ENCODE measurements at places on chromosomes 12 and 14.
A peak's percentile ranks its signal among the peaks of the same experiment; 100 is the strongest.

GRCh38 chr14:59455411-59455810, 9.8 kb downstream of the GPR135 start:
- DNase-seq, result no peak

DNA sequence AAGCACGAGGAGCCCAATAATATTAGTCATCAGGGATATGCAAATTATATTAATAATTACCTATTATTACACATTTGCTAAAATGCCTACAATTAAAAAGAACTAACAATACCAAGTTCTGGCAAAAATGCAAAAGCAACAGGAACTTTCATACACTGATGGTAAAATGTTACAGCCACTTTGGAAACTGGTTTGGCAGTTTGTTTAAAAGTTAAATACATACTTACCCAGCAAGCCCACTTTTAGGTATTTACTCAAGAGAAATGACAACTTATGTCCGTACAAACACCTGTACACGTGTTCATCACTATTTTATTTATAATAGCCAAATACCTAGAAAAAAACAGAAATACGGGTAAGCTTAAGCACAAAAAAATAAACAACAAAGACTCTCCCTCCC, 17.0 kb downstream of the WDR89 start:
- no peak for DNase-seq

GRCh38 chr14:40122968-40123648, 690.9 kb upstream of the FBXO33 start:
- no peak for DNase-seq

DNA sequence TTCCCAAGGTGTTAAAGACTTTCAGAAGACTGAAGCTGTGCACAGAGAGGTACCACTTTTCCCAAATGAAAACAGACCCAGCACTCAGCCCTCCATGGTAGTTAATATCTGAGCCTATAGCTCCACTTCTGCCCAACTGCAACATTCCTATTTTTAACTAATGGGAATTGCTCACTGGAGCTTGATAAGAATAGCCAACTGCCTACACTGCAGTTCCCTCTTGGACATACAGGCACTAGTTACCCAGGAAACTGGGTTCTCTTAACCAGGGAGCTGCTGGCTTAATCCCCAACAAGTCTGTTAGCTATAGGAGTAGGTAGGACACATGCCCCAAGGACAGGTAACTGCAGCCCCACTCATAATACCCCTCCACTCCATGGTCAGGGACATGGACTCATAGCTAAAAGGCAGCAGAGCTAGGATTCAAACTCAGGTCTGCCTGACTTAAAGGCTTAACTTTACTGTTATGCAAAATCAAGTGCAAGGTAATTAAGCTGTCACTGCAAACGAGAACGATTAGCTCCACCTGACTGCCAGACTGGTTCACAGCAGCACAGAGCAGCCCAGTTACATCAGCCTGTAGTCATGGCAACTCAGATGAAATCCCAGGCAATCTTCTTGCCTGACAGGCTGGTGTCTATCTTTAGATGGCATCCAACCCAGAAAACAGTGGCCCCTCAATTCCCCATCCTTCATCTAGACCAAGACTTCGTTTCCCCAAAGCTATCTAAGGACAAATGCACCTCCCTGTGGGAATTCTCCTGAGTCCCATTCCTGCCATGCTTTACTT, 77.1 kb upstream of the ACTN1 start:
- peak; percentile 11 for DNase-seq

GRCh38 chr14:92716131-92716530, 32.3 kb downstream of the LGMN start:
- DNase-seq, result no peak

- no peak for DNase-seq
Observed at GRCh38 chr12:54486173-54486867, 11.2 kb upstream of the NCKAP1L start.

GRCh38 chr12:49673446-49674317, 33.5 kb downstream of the FMNL3 start:
- no peak for DNase-seq

- no peak for DNase-seq
Observed at GRCh38 chr14:61089126-61089750, 108.2 kb downstream of the SLC38A6 start.

DNA sequence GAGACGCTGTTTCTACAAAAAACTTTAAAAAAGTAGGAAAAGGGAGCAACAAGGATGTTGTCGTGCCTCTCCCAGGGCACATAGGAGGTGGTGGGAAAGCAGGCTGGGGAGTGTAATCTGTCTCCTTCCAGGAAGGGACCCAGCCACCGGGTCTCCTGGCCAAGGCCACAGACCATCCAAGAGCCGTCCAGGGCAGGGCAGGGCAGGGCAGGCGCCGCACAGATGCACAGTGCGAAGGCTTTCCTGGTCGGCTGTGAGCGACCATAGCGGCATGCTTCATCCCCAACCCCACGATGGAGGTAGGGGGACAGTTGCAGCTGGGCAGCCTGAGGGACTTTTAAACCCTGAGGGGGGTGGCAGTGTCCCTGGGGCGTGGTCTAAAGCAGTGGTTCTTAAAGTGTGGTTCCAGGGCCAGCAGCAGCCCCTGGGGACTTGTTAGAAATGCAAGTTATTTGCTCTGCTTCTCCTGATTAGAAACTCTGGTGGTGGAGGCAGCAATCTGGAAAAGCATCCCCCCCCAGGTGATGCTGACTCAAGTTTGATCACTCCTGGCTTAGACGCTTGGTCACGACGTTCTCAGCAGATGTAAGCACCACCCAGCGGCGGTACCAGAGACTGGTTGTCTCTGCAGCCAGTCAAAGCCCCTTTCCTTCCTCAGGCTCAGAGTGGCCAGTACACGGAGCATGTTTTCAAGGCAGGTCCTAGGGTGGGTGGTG, 197.4 kb upstream of the PRMT8 start:
- DNase-seq, result no peak

- DNase-seq, result no peak
Observed at GRCh38 chr14:70680748-70681147, 39.0 kb downstream of the TTC9 start.

- no peak for DNase-seq
Observed at GRCh38 chr14:99318959-99319295, 46.9 kb upstream of the BCL11B start.

- no peak for DNase-seq
Observed at GRCh38 chr14:50347521-50347920, 35.4 kb downstream of the DMAC2L start.

- DNase-seq, result no peak
Observed at GRCh38 chr14:24278424-24278823, 7.0 kb upstream of the RABGGTA start.

DNA sequence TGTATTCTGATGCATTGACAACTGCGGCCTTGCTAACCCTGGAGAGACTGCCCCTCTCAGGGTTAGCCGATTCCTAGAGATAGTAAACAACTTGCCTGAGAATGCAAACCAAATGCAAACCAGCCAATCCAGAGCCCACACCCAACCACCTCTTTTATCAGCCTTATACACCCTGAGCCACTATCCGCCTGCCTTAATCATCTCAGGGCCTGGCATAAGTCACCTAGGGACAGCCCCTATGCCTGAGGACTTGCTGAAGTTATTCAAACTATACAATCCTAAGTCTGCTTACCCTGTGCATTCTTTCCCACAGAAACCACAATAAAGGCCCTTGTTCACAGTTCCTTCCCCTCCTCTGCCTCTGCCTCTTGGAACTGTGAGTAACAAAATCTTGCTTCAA, 177.2 kb downstream of the KCNA5 start:
- no peak for DNase-seq

- no peak for DNase-seq
Observed at GRCh38 chr12:49582850-49583249, 14.9 kb upstream of the MCRS1 start.

GRCh38 chr12:112165624-112166023, 40.3 kb downstream of the TRAFD1 start:
- DNase-seq, result no peak

- DNase-seq, result no peak
Observed at GRCh38 chr14:64728856-64729255, 24.6 kb downstream of the PLEKHG3 start.

DNA sequence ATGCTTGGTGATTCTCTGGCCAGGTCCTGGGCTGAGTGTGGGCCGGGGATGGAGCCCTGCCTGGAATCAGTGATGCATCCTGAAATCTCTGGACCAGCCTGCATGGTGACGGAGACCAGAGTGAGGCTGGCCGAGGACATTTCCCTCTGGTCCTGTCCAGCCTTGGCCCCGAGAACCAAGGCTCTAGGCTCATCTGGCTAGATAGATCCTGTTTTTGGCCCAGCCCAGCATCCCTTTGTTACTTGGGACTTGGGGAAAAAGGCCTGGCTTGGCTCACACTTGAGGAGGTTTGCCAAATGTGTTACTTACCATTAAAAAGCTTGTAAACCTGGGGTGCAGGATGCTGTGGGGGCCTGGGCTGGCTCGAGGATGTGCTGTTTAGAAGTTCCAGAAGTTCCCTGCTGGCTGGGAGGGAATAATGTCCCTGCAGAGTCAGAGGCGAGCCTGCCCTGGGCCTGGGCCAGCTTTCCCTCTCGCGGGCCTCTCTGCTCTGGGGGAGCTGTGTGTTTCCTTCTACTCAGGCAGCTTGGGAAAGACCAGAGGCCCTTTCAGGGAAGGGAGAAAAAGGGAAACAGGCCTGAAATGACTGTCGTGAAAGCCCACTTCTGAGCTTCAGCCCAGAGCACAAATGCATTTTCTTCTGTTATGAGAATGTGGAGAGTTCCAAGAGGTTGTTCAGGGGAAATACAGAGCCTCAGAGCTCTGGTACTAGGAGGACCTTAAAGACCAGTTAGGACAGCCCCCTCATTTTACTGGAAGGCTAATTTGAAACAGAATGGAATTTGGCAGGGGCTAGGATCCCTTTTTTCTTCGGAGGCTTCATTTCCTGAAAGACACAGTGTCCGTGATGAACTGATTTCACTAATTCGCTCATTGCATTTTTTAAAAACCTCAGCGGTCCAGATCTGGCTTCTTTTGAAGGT, 47.2 kb upstream of the CTDSP2 start:
- DNase-seq, result no peak

DNA sequence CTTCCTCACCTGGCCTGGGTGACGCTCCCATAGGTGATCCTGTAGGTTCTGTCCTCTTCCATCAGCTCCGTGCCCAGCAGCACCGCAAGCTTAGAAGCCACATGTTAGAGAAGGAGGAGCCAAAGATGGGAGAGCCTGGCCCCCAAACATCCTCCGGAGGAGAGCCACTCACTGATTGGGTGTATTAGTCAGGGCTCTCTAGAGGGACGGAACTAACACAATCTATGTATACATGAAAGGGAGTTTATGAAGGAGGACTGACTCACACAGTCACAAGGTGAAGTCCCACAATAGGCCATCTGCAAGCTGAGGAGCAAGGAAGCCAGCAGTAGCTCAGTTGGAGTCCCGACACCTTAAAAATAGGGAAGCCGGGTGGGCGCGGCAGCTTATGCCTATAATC, 1273.1 kb upstream of the TMEM132C start:
- DNase-seq, result no peak

DNA sequence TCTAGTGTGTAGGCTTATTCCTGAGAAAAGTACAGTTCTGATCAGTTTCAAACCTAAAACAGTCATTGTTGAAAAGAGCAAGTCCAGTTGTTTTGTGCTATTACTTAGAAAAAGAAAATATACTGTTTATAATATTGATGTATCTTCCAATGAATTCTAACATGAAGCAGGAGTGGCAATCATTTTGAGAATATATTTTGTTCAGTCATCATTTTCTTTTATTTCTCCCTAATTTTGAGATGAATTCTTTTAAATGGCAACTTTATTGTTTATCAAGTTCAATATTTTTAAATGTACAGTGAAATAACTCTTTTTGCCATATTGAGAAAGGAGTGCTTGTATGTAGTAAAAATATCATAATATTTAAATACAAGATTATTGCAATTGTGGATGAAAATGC, 862.2 kb upstream of the MDGA2 start:
- DNase-seq, result no peak

DNA sequence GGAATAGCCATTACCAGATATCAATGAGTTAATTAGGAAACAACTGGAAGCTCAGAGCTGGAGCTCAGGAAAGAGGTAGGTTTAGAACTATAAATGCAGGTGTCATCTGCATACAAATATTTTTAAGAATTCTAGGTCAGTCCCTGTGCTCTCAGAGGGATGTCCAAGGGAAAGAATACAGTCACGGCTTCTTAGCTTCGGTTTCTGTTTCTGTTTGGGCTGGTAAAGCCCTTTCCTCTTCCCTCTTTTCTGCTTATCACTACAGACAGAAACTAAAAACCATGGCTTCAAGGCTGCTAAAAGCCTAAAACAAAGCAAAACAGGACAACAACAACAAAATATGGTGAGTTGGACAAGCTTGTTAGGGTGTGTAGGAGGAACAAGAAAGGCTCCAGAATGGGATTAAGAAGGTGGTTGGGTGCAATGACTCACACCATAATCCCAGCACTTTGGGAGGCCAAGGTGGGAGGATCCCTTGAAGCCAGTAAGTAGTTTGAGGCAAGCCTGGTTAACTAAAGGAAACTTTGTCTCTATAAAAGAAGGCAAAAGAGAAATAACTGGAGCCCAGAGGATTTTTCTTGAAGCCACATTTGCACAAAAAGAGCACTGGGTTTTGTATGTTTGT, 113.0 kb downstream of the SEC23A start:
- DNase-seq, result no peak

DNA sequence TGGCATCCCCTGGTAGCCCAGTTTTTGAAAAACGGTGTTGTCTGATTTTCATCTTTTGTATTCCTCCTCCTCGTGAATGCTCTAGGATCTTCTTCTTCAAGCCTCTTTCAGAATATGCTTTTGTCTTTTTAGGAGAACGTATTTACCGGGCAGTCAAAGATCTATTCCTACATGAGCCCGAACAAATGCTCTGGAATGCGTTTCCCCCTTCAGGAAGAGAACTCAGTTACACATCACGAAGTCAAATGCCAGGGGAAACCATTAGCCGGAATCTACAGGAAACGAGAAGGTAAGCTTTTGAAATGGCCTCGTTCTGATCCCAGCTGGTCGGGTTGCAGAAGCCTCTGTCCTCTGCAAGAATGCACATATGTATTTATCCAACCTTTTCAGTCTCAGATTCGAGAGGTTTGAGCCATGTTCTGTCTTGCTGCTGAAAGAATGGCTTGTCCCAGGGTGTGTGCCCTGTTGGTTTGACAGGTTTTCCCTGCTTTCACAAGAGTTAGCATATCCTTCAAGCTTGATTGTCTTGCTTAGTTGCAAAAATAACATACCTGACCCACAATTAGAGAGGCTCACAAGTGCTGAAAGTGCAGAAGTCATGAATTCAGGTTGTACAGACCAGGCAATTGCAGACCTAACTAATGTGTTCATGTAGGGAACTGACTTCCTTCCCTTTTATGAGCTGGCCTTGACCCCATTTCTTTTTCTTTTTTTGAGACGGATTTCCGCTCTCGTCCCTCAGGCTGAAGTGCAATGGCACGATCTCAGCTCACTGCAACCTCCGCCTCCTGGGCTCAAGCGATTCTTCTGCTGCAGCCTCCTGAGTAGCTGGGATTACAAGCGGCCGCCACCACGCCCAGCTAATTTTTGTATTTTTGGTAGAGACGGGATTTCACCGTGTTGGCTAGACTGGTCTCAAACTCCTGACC, 6.8 kb downstream of the KMT5A start:
- no peak for DNase-seq

DNA sequence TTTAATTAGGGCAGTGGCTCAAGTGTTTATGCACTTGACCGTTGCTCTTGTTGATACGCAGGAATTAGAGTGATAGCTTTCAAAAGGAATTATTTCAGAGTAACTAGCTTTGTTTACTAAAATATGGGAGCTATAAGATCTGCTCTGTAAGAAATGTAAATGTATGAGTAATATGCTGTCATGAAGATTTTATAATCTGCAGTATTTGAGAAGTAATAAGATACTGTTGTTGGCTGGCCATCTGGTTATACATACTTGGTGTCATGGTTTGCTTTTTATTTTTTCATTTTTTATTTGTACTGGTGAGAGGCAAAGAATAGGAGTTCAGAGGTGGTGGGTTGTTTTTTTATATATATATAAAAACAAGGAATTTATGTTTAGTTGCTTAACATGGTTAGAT, 58.5 kb downstream of the PLXNC1 start:
- no peak for DNase-seq

All from NCI-H1105 (cell line).